ENCODE measurements at places on chromosomes 2 and 18.

GRCh38 chr18:54020156-54020745 lies 204.2 kb downstream of the MBD2 start:
- DNase-seq = no peak

DNA sequence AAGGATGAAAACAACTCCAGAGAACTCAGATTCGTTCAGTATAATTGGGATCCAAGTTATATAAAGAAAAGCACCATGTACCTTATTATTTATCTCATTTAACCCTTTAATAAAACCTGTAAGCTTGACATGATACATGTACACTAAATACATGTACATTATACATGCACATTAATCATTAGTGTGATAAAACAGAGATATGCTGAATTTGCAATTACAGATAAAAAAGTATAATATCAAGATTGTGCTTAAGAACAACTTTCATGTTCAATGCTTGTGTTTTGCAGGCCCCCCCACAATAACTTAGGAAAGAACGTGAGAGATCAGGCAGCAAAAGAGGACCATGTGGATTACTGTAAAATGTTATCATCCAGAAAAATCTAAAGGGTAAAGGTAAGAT lies 385.4 kb upstream of the GYPC start:
- no peak for DNase-seq

- DNase-seq = no peak
Observed at GRCh38 chr2:118721817-118722551, 125.5 kb downstream of the EN1 start.

DNA sequence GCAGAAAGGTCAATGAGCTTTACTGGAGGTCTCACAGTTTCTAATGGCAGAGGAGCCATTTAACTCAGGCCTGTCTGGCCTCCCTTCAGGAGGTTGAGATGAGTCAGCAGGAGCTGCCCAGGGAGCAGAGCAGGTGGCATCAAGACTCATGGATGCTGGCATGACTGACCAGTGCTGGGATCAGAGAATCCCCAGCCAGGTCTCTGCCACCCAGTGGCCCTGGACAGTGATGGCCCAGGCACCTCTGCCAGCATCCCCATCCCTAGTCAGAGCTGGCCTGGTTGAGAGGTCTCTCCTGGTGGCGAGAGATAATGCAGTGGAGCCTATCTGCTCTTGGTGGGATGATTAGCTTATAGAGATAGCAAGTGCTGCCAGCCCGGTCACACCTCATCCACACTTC lies 43.1 kb downstream of the GYPC start:
- DNase-seq = no peak

DNA sequence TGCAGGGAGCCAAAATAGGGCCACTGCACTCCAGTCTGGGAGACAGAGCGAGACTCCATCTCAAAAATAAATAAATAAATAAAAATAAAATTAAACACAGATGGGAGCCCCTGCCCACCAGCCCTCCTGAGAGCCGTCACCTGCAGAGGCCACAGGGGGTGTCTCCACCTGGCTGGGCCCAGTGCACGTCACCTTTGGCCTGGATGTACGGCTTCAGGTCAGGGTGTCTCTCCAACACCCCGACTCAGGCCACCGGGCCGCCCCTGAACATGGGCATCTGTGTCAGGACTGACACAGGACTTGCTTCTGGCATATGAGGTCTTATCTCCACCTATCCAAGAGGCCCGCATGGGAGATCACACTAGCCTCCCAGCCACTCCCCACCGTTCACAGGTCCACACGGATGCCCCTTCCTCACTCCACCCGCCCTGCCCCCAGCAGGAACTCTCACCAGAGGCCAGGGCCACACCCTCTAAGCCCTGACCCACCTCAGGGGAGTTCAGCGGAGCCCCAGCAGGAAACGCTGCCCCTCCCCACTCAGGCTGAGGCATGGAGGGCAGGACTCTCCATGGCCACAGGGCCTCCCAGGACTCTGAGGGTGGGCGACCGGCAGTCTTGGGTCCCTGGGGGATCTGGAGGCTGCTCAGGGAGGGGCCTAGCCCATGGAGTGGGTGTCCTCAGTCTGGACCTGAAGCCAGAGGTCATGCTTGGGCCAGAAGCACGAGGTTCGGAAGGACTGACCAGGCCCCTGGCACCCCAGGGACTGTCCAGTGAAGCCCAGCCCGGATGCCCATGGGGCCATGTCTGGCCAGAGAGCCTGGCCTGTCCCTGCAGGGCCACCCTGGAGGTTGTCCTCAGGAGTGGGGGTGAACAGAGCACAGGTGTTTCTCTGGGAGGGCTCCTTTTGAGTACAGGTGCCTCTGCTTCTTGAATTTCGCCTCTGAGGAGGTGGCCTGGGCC lies 1.6 kb upstream of the CROCC2 start:
- no peak for DNase-seq

DNA sequence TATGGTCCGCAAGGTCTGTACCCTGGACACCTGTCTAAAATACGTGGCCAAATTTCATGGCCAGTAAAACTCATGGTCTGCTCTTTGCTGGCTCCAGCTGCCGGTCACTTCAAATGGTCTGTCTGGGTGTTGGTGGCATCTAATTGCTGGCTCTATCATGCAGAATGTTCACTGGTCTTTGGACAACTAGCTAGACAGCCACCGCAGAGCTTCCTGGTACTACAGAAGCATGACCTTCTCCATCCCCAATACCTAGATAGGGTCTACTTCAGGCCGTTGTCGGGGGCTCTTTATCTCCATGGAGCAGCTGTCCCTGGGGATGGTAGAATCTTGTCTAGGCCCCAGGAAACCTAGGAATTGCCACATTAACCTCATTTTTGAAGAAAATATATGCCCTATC lies 88.4 kb upstream of the RMDN2 start:
- no peak for DNase-seq

- no peak for DNase-seq
Observed at GRCh38 chr18:79517341-79517740, 121.6 kb downstream of the NFATC1 start.

- no peak for DNase-seq
Observed at GRCh38 chr2:124039762-124040291, 14.7 kb downstream of the CNTNAP5 start.

GRCh38 chr2:207869784-207870778 lies 100.4 kb upstream of the FZD5 start:
- no peak for DNase-seq

DNA sequence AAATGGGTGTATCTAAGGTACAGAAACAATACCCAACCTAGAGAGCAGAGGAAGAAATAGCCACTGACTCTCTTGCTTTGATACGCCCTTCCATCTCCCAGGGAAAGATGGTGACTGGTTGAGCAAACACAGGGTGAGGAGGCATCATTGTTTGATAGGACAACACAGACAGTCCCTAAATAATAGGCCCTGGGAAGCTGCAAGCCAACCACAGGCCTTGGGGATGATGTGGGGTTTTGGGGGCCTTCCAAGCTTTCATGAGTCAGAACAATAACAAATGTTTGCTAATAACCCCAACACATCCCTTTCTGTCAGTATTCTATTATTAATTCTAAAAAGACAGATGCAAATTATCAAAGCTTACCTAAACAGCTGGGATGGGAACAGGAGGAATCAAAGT lies 9.8 kb downstream of the LGALSL start:
- no peak for DNase-seq

DNA sequence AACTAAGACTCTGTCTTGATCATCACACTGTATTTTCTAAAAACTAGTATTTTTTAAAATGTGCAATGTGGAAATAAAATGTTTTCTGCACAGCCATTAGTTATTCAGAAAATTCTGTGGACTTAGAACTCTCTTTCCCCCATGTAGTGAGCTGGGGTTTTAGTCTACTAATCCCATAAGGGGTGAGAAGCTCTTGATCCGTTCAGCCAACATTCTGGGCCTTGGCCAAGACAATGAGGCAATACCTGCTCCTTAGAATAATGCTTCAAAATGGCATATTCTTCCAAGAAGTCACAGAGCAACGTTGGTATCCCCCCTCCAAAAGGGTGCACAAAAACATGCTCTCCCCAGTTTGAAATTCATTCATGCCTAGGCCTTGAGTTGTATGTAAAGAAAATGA lies 4.0 kb downstream of the REEP1 start:
- DNase-seq = no peak

DNA sequence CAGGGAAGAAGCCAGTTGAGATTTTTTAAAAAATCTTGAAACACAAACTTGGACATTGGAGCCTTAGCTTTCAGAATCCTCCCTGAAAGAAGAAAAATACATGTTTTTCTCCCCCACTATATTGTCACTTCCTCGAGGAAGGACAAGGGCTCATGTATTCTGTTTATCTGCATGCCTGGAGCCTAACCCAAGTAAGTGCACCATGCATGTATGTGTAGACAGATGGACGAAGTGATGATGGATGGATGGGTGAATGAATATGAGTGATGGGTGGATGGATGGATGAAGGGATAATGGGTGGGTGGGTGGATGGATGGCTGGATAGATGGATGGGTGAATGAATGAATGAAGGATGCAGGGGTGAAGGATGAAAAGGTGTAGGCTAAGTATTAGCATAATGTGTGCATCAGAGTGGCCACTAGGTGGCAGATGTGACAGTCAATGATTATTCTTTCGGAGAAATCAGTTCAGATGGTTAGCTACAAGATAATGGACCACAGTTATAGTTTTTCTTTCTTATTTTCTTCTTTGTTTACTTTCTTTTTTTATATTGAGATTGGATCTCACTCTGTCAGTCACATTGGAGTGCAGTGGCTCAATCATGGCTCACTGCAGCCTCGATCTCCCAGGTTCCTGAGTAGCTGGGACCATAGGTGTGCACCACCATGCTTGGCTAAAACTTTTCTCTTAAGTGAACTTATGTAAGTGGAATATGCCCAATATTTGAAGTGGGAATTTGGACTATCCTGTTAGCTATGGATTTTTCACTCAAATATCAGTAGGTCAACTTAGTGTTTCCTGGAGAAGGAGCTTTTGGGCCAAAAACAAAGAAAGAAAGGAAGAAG lies 18.5 kb upstream of the CCDC93 start:
- DNase-seq = no peak

GRCh38 chr2:156325688-156326525 lies 6.6 kb downstream of the NR4A2 start:
- no peak for DNase-seq

- DNase-seq = no peak
Observed at GRCh38 chr2:4077017-4077416, 373.6 kb downstream of the DCDC2C start.

- DNase-seq = no peak
Observed at GRCh38 chr2:198252472-198252871, 448.1 kb downstream of the PLCL1 start.

DNA sequence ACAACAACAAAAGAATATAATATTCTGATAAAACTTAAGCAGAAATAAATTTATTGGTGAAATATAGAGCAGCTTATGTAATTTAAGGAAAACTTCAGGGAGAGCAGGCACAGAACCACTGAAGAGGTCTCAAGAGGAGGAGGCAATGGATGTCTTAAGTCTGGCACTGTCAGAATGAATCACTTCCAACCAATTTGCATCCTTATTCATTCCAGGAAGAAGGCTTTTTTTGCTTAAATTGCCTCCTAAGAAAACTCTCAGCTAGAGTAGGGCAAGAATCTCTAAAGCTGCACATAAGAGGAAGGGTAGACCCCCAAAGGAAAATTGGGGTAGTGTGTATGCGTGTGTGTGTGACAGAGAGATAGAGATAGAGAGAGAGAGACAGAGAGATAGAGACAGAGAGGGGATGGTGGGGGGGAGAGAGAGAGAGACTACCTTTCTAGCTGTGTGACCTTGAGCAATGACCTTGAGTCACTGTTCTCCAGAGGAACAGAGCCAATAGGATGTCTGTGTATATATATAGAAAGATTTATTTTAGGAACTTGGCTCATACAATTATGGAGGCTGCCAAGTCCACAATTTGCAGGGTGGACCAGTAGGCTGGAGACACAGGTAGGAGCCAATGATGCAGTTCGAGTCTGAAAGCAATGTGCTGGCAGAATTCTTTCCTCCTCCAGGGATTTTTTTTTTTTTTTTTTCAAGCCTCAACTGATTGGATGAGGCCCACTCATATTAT lies 96.4 kb upstream of the LINC00305 start:
- DNase-seq = no peak
